Fibroblast of skin of left biceps (primary cell): ENCODE measurements at places on chromosomes 12 and 14.

DNA sequence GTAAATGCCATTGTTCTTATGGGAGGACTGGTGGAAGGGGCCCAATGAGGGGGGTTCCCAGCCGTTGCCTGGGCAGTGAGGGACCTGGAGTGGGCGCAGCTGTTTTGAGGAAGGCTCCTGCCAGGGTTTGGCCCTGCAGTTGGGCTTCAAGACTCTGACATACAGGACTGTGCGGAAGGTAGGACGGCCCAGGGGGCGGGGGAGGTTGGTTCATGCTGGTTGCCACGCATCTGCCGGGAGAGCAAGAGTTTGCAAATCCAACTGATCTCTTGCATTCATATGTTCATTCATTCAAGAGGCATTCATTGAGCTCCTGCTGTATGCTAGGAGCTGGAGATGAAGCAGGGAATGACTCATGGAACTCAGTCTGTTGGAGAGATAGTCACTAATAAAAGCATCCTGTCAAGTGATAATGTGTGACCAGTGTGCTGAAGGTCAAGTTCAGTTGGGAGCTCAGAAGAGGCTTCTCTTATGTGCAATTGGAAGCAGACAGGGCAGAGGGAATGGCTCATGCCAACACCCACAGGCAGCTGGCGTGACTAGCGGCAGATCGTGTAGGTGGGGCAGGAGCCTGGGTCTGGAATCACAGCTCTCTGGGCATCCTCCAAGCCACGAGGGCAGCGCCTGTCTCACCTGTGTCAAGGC, 7.8 kb downstream of the SH2B3 start:
- DNase-seq = no peak

DNA sequence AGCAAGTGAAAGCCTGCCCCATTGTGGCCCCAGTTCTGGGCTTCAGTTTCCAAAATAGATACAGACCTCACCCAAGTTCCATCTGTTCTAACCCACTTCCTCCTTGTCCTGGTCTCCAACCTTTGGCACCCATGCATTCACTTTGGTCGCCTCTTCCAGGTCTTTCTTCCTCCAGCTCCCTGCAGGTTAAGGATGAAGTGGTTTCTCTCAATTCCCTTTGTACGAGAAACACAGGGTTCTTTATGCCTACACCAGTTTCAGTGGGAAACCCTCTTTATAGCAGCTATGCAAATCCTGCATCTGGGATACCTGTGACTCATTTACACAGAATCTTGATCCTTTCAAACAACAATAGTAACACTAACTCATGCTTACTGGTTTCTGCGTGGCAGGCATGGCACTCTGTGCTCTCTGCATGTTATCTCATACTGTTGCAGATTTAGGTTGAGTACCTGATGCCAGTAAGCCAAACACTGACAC, 110.6 kb upstream of the AMIGO2 start:
- no peak for DNase-seq

GRCh38 chr14:61627612-61628011, 67.7 kb upstream of the HIF1A start:
- DNase-seq = no peak

GRCh38 chr12:33581613-33582122, 142.0 kb upstream of the SYT10 start:
- DNase-seq = no peak

DNA sequence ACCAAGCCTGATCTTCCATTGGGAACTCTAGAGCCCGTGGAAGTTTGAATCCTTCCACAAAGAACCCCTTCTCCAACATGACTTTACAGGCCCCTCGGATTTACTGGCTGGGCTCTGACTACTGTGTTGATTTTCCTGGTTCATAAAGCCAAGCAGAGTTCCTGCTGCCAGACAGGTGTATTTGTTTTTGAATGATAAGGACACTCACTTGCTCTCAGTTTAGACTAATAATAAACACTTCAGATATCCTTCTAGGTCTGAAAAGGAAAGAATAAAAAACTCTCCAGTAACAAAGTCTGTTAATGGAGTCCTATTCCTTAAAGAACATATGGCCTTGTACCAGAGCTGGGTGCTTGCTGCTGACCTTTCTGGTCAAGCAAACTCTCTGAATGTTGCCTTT, 31.0 kb downstream of the SIX1 start:
- no peak for DNase-seq

- no peak for DNase-seq
Observed at GRCh38 chr12:65188179-65188701, 18.9 kb downstream of the LEMD3 start.

DNA sequence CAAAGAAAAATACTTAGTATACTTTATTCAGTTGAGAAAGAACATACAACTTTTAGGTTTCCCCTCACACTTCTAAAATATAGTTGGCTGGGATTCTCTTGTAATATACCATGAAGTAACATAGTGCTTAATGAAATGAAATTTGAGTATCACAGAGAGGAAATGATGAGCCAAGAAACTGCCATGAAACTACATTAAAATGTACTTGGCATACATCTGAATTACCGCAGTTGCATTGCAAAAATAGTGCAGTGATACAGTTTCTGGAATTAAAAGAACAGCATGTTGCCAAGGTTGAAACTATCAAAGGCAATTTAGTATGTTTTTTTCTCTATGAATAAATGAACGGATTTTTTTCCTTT, 389.2 kb downstream of the TMEM117 start:
- DNase-seq = no peak

- DNase-seq = no peak
Observed at GRCh38 chr14:61334197-61334701, 12.9 kb downstream of the PRKCH start.
